ENCODE measurements at places on chromosomes 4 and X. TPM values are rescaled to one million over a fixed set of nuclear protein-coding genes. Genes with fewer than 3 reads are reported as not detected.

- H3K27me3 ChIP-seq = no peaks in the 10 kb centered on the region
- no peak overlapping the region for H3K4me3 ChIP-seq
- no peaks in the 10 kb centered on the region for H3K4me1 ChIP-seq
- H3K36me3 ChIP-seq = peaks cover 3% of the 10 kb centered on the region
- no peak overlapping the region for H3K27ac ChIP-seq
These were observed 139.1 kb downstream of the MAB21L2 start for GRCh38 chr4:150720973-150721518.

DNA sequence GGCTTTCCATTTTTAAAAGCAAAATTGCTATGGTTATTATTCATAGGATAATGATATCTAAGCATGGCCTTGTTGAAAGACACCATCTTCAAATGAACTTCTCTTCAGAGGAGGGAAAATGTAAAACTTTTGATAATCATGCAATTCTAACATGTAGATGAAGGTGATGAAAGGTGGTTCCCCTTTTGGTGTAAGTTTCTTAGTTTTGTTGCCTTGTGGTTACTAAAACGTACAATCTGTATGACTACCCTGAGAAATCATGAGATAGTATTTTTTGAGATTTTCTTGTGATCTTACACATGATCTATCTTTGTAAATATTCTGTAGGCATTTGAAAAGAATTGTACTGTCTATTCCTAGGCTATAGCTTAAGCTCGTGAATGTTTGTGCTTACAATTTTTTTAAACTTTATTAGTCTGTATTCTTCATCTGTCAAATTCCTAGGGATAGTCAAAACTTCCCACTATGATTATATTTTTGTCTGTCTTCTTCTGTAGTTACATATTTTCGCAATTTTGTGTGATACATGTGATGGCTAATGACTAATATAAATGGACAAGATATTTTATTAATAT lies 47.5 kb downstream of the PTPN13 start:
- no peak overlapping the region for H3K27ac ChIP-seq
- DNase-seq = no peak
- no peak overlapping the region for H3K4me3 ChIP-seq
- H3K27me3 ChIP-seq = no peaks in the 10 kb centered on the region
- H3K4me1 ChIP-seq = no peaks in the 10 kb centered on the region
- H3K36me3 ChIP-seq = no peaks in the 10 kb centered on the region

GRCh38 chr4:18294021-18294420 lies 272.5 kb upstream of the LCORL start:
- DNase-seq = no peak
- no peak overlapping the region for H3K27ac ChIP-seq
- H3K36me3 ChIP-seq = no peaks in the 10 kb centered on the region
- H3K4me3 ChIP-seq = no peak overlapping the region
- no peaks in the 10 kb centered on the region for H3K27me3 ChIP-seq

GRCh38 chr4:8409264-8410065 lies 31.1 kb downstream of the ACOX3 start:
- peak; percentile 65 for DNase-seq
- H3K27ac ChIP-seq = no peak overlapping the region
- peaks cover 21% of the 10 kb centered on the region for H3K4me1 ChIP-seq
- peaks cover 15% of the 10 kb centered on the region for H3K36me3 ChIP-seq
- no peak overlapping the region for H3K4me3 ChIP-seq

DNA sequence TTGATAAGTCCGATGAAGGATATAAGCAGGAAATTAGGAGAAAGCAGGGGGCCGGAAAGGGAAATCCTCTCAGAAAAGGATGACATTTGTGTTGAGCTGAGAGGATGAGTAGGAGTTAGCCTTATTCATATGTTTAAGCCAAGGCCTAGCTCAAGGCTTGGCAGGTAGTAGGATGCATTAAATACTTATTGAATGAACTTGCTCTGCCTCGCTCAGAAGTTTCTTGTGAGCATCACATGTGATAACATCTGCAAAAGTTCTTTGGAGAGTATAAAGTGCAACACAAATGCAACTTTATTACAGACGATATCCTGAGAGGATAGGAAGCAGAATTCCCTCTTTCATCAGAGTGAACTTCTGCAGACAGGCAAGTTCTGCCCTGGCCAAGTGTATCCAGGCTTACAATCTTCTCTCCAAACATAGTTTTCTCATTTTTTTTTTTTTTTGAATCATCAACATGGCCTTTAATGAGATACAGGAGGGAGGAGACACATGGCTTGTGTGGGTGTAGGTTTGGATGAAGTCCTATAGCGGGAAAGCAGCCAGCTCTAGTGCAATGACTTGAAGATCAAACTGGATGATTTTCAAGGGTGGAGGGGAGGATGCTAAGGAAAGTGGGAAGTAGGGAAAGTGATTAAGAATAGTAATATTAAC lies 48.1 kb downstream of the LUZP4 start:
- H3K4me3 ChIP-seq = no peak overlapping the region
- no peaks in the 10 kb centered on the region for H3K4me1 ChIP-seq
- no peak overlapping the region for H3K27ac ChIP-seq
- no peak for DNase-seq
- H3K27me3 ChIP-seq = no peaks in the 10 kb centered on the region
- H3K36me3 ChIP-seq = no peaks in the 10 kb centered on the region

DNA sequence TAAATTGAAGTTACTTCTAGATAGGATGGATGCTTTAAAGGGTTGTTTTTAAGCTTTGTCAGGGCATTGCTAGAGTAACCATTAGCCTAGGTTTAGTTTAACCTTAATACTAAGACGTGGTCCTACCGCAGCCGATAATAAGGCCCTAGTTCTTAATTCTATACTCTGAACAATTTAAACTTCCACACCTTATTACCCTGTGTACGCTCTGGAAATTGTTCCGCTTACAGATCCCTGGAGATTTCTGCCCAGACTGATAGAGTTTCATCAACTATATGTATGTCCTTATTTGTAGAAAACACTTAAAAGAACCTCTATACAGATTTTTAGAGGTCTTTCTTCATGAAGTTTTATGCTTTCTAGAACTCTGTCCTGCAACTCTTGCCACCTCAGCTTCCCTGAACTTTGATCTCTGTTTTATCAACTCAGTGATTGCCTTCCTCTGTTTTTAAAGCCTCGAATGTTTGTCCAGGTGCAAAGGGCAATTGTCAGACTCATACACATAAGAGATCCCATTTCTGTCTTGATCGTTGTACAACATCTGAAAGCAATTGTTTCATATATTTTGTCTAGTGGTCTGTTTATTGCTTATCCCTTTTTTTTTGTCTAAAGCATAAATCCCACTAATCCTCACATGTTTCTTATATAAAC lies 71.1 kb upstream of the VCX start:
- no peaks in the 10 kb centered on the region for H3K4me1 ChIP-seq
- no peak overlapping the region for H3K27ac ChIP-seq
- H3K36me3 ChIP-seq = no peaks in the 10 kb centered on the region
- H3K4me3 ChIP-seq = no peak overlapping the region
- DNase-seq = no peak

GRCh38 chrX:19512359-19512758 lies 2.9 kb downstream of the MAP3K15 start:
- no peak for DNase-seq
- H3K27ac ChIP-seq = no peak overlapping the region
- H3K36me3 ChIP-seq = no peaks in the 10 kb centered on the region
- no peak overlapping the region for H3K4me3 ChIP-seq
- no peaks in the 10 kb centered on the region for H3K27me3 ChIP-seq
- no peaks in the 10 kb centered on the region for H3K4me1 ChIP-seq

DNA sequence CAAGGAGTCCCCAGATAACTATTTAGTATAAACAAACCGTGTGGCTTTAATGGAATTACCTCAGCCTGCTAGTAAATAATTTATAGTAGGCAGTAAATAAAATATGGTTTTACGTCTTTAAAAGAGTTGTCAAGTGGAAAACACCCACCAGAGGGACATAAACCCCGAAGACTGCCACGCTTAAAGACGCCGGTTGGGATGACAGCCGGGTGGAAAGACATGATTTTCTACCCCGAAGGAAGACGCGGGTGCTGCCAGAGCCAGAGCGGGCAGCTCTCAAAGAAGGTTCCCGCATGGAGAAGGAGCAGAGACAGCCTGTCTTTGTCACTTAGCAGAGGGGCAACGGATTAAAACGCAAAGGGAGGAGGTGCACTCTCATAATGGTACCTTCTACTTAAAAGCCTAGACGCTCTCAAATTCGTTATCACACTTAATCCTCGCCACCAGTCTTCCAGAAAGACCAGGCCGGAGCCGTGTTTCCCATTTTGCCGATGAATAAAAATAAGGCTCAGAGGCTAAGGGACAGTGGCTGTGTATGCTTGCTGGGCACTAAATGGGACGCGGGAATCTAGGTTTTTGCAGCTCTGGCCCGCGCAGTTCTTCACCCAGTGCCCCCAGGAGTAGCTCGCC lies 140.5 kb upstream of the ZIC3 start:
- peaks cover 11% of the 10 kb centered on the region for H3K4me1 ChIP-seq
- H3K27me3 ChIP-seq = peaks cover 4% of the 10 kb centered on the region
- no peaks in the 10 kb centered on the region for H3K36me3 ChIP-seq
- no peak for DNase-seq
- no peak overlapping the region for H3K4me3 ChIP-seq

DNA sequence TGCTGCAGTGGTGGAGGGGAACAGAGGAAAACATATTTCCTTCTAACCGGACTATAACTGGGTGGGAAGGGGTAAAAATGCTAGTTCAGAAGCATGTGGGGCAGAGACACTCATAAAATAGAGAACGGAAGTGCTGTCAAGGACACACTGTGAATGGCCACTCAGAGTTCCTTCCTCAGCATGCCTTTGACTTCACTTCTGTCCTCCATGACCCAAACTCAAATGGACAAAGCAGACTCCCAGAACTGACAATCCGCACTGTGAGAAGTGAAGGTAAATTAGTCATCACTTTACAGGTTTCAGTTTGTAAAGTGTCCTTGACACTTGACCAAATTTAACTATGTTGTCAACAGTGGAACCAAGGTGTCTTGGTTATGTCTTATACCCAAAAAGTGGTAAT lies 30.2 kb upstream of the ELF2 start:
- H3K4me1 ChIP-seq = no peaks in the 10 kb centered on the region
- no peak overlapping the region for H3K27ac ChIP-seq
- DNase-seq = no peak

DNA sequence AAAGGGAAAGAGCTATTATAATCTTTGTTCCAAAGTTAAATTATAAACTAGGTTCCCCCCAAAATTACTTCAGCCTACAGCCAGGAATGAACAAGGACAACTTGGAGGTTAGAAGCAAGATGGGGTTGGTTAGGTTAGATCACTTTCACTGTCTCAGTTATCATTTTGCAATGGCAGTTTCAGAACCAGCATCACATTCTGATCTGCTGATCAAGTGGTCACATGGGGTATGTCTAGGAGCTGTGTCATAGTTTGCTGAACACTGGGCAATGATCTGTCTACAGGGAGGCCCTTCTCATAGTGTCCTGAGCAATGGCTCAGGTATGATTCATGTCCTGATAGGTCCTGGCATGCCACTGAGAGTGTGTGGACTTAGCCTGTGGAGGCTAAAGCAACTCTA lies 41.6 kb upstream of the XIAP start:
- H3K27me3 ChIP-seq = no peaks in the 10 kb centered on the region
- no peaks in the 10 kb centered on the region for H3K36me3 ChIP-seq
- no peak overlapping the region for H3K4me3 ChIP-seq
- no peak overlapping the region for H3K27ac ChIP-seq

- no peak for DNase-seq
- H3K27me3 ChIP-seq = no peaks in the 10 kb centered on the region
- H3K4me3 ChIP-seq = no peak overlapping the region
- no peaks in the 10 kb centered on the region for H3K4me1 ChIP-seq
- no peaks in the 10 kb centered on the region for H3K36me3 ChIP-seq
- no peak overlapping the region for H3K27ac ChIP-seq
These were observed 86.8 kb downstream of the PDGFRA start for GRCh38 chr4:54315561-54316538.

DNA sequence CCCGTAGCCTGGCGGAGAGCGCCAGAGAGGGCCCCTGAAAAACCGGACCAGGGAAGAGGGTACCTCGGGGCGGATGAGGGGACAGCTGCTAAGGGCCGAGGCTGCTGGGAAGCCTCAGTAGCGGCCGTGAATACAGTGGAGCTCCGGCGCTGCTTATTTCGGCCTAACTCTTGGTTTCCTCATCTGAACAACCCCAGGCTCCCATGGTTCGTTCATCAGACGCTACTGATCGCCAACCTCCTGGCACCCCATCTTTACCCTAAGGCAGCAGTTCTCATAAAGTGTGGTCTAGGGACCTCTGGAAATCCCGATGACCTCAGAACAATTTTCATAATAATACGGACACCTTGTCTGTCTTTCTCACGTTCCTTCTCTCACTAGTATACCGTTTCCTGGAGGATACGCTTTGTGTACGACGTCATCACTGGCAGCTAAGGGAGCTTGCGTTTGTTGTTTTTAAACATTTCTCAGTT lies 645 bp upstream of the RAB28 start:
- no peaks in the 10 kb centered on the region for H3K36me3 ChIP-seq
- peak overlapping the region; percentile 77 for H3K4me3 ChIP-seq
- H3K27me3 ChIP-seq = no peaks in the 10 kb centered on the region
- H3K27ac ChIP-seq = peak overlapping the region; percentile 93
- DNase-seq = no peak

GRCh38 chr4:17232566-17233253 lies 279.2 kb downstream of the QDPR start:
- no peak overlapping the region for H3K4me3 ChIP-seq
- no peak overlapping the region for H3K27ac ChIP-seq
- DNase-seq = no peak
- no peaks in the 10 kb centered on the region for H3K4me1 ChIP-seq
- no peaks in the 10 kb centered on the region for H3K27me3 ChIP-seq

DNA sequence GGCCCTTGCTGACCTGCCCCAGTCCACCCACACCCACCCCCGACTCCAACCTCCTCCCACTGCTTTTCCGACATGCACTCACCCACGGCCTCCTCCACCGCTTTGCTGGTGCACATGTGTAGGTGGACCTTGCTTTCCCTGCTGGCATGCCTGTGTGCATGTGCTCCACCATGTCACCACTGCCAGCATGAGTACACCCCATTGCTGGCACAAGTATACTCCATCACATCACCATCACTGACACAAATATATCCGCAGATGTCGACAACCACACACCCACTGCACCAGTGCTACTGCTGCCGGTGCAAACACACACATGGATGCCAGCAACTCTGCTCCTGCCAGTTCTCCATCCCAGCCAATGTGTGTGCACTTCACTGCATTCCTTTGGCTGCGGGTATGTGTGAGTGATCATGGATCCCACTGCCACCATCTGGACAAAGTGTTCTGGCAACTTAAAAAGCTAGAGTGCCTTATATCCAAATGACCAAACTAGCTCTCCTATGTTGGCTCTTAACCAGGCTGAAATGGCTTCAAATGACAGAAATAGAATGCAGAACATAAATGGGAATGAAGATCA lies 1072.3 kb downstream of the RAPGEF2 start:
- no peak overlapping the region for H3K4me3 ChIP-seq
- H3K27ac ChIP-seq = no peak overlapping the region
- no peaks in the 10 kb centered on the region for H3K27me3 ChIP-seq
- no peaks in the 10 kb centered on the region for H3K4me1 ChIP-seq
- H3K36me3 ChIP-seq = no peaks in the 10 kb centered on the region
- no peak for DNase-seq

GRCh38 chr4:73874386-73874785 lies 5.2 kb downstream of the CXCL1 start:
- no peak overlapping the region for H3K4me3 ChIP-seq
- H3K36me3 ChIP-seq = no peaks in the 10 kb centered on the region
- no peaks in the 10 kb centered on the region for H3K27me3 ChIP-seq
- H3K27ac ChIP-seq = no peak overlapping the region
- DNase-seq = no peak

The EVC gene
- not detected for polyA plus RNA-seq

The DGAT2L6 gene
- not detected for polyA plus RNA-seq

The USP26 gene
- polyA plus RNA-seq = not detected

The FRYL gene
- polyA plus RNA-seq = 43.6 TPM

The PLXNB3 gene
- polyA plus RNA-seq = not detected

The STK32B gene
- polyA plus RNA-seq = not detected

The UGT2B11 gene
- not detected for polyA plus RNA-seq

The GSX2 gene
- not detected for polyA plus RNA-seq

The HSFX1 gene
- polyA plus RNA-seq = not detected
